NCI-H69 (cell line): ENCODE measurements at places on chromosomes 6 and 20.

GRCh38 chr20:10090588-10091166 is 55.9 kb downstream of the ANKEF1 start:
- peak; percentile 85 for DNase-seq

DNA sequence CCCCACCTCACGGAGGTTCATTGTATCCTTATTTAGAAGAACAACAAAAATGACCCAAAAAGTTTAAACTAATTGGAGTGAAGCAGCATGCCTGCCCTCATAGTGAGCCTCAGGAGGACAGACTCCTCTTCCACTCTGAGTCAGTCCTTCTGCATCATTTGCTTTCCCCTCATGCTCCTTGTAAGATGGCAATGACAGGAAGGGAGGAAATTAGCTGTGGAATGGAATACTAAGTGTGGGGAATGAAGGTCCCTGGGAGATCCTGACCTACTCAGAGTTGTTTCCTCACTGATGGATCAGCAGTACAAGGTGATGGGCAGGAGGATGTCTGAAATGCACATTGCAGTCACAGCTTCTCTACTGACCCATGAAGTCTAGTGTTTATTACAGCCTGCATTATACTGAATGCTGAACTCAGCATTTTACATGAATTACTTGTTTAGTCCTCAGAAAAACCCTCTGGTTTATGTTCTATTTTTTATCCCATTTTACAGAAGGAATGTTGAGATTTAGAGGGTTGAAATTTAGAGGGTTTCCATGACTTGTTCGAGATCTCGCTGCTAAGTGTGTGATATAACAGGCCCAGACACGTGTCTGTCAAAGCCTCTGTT is 212.0 kb upstream of the PCSK2 start:
- no peak for DNase-seq

DNA sequence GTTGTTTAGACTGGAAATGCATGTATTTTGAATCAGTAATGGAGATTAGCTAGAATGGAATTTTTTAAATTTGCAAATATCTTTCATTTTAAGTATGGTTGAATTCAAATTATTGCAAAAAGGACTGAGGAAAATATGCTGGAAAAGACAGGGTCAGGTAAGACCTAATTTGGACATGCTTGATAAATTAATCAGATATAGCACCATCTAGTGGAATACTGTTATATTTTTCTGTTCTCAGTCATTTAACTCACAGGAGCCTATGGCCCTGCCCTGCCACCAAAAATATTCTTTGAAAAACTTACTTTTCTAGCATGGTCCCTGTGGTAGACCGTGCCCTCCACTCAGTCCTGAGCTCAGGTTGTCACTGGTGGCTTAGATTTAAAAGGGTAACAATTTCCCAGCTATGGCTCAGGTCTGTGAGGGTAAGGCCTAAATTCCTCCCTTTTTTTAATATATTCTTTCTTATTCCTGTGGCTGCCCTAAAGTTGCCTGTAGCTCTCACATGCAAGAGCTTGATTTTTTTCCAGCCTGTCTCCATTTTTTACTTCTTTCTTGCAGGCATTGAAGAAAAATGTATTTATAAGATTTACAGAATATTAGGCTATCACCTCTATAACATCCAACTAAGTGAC is 25.3 kb upstream of the KIAA1586 start:
- DNase-seq: peak; percentile 71

- peak; percentile 39 for DNase-seq
Observed at GRCh38 chr6:99645986-99646385, 39.4 kb downstream of the PRDM13 start.

DNA sequence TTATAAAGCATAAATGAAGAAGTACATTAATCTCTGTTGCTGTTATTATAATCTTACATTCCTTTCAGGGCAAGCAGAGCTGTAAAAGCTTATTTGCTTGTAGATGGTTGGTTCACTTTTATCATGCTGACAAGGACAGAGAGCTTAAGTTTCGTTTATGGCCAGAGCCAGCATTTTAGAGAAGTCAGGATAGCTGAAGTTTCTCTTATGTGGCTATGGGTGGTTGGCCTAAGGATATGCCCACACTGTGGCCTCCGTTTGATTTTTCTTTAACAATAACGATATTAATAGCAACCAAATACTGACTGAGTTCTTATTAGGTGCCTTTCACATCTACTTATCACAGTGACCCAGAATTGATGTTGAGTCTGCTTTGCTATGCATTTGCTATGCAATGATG is 78.5 kb downstream of the FARS2 start:
- no peak for DNase-seq

DNA sequence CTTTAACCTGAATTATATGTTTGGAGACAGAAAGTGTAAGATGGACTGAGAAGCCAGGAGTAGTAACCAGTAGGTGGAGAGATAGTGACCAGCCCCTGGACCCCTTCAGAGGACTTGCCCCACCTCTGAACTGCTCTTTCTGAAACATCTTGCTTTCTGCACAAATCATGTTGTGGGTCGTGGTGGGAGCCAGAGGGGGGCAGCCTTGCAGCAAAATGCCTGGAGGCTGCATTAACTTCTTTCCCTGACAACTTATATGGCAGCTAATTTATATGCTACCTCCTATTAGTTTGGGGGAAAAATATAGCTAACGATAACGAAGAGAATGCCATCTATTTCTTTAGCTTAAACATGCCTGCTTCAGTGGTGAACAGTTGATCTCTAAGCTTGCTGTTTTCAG is 859.8 kb downstream of the MAFB start:
- DNase-seq: peak; percentile 51

DNA sequence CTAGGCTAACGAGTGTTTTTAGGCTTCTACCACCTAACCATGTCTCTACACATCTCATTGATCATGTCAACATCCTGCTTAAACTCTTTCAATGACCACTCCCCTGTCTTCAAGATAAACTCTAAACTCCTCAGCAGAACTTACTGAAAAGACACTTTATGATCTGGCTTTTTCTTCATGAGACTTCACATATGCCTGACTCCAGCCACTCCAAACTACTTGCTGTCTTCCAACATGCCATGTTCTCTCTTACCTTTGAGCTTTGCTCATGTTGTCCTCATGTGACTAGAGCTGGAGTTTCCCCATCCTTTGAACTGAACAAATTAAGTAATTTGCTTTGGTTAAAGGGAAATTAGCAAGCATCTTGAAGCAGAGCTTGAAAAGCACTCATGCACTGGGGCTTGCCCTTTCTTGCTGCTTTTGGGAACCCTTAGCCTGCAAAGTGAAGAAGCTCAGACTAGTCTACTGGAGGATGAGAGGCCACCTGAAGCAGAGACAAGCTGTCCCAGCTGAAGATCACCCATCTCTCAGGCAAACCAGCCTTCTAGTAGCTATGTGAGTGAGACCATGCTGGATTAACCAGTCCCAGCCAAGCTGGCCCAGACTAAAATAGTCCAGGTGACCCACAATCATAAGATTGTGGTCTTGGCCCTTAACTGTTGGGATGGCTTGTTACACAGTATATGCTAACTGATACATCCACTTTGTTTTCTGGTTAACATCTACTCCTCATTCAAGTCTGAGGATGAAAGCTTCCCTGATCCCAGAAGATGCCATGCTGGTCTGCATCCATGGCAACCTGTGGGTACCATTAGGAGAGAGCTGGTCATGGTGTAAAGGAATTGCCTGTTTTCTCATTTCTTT is 235.8 kb downstream of the GMPR start:
- DNase-seq: no peak

DNA sequence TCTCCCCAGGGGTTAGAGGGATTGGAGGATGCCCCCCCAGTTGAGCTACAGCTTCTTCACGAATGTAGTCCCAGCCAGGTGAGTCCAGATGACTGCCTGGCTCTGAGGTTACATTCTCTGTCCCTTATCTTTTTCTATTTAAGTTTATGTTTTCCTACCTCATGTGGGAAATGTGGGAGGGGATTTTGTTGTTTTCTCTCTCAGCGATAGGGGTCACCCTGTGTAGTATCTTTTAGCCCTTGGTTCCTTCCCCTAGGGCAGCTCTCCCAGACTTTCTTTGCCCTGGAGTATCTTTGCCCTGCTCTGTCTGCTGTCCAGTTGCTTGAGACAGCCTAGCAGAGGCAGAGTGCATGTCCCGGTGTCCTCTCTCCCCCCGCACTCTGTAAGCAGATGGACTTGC is 5.8 kb downstream of the FANCE start:
- no peak for DNase-seq
